ENCODE measurements at places on chromosomes 7 and 10. TPM values are rescaled to one million over a fixed set of nuclear protein-coding genes. Genes with fewer than 3 reads are reported as not detected.

Gene PRKAR1B
- total RNA-seq: 40.8 TPM

Gene TMEM196
- total RNA-seq: not detected

Gene EPHB6
- total RNA-seq: 17.6 TPM

Gene VGF
- total RNA-seq: 0.23 TPM

Gene C10orf95
- 0.35 TPM for total RNA-seq

Gene CYP3A4
- total RNA-seq: not detected

Gene GBX1
- 0.64 TPM for total RNA-seq

Gene ERVW-1
- not detected for total RNA-seq

Gene SNX10
- 10.6 TPM for total RNA-seq

Gene AQP1
- total RNA-seq: 143 TPM

Gene MYOZ1
- 196 TPM for total RNA-seq

Gene NRCAM
- 17.8 TPM for total RNA-seq

Gene CCDC71L
- total RNA-seq: 9.6 TPM

Gene TMEM270
- not detected for total RNA-seq

Gene AGR3
- 1.1 TPM for total RNA-seq

Measured in metanephros (tissue), 2 donors.